Left ventricle myocardium superior (tissue), 1 donor: ENCODE measurements at places on chromosomes 4 and X.

DNA sequence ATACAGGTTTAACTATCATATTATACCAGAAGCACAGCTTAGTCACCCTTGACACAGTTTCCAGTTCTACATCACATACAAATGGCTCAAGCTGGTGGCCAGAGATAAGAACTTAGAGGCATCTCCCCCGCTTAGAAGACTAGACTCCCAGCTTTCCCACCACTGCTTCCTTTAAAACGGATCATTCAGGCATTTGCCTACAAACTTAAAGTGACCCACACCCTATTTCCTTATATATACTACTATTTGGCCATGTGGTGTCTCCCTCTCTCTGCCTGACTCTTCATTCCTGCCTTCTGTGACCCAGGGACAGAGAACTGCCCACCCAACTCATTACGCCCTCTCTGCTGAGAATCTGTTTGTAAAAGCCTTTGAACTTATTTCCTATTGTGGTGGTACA, 781.2 kb upstream of the DIAPH2 start:
- DNase-seq, result no peak

GRCh38 chr4:138034871-138035270, 207.3 kb downstream of the SLC7A11 start:
- no peak for DNase-seq

DNA sequence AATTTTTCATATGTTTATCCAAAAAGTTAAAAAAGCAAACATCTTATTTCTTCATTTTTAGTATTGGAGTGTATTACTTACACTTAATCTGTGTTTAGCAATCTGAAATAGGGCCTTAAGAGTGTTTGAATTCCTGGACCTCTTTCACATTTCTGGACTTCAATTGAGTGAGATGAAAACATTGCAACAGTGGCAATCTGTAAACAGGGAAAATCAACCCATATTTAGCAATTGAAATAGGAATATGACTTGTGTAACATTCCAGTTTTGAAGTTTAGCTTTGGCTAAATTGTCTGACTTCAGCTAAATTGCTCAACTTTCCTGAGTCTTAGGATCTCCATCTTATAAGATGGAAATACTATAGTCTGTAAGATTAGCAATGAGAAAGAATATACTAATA, 34.6 kb upstream of the FHL1 start:
- no peak for DNase-seq

DNA sequence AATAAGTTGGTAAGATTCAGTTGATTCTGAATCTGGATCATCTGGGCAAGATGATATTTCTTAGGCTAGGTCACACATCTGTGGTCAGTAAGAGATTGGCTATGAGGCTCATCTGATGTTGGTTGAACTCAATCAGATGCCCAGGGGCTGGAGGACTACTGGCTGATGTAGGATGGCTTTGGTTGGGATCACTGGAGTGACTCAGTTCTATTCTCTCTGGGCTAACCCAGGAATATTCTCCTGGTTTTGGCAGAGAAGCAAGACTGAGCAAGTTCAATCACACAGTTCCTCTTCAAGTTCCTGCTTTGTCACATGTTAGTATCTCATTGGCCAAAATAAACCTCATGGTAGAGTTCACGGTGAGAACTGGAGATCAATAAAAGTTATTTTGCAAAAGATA, 902.3 kb upstream of the SLIT2 start:
- DNase-seq, result no peak

DNA sequence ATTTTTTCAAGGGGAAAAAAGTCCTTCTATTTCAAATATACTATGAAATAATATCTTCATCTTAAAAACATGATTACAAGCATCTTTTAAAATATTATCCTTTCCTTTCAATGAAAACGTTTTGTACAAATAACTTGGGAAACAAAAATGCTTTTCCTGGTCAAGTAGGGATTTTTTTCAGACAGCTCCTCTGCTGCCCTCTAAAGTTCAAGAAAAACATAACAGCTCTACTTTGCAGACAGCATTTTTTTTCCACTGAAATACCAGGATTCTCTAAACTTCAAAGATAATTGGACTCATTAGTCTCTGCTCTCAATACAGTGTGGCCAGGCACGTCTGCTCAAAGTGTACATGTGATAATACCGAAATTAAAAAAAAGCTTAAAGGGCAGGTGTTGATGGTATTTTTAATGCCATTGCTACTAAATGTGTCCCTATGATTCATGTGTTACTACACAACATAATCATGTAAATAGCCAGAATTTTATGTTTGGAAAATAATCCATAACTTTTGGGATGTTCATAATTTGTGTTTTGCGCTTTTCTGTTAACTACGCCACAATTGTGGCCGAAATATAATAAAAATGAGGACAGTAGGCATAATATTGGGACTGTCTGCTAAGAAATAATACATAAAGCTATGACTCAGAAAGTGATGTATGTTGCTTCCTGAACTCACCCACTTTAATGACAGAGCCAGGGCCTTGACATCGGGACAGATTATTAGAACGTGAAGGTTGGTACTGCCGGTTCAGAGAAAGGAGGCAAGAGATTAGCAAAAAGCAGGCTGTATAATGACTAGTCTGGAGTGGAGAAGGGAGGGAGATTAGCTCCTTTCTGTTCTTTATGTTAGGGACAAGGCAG, 478.9 kb downstream of the KCNIP4 start:
- DNase-seq, result no peak

- no peak for DNase-seq
Observed at GRCh38 chr4:36123906-36124305, 120.4 kb downstream of the ARAP2 start.

- no peak for DNase-seq
Observed at GRCh38 chr4:183714626-183715025, 55.5 kb downstream of the TRAPPC11 start.

DNA sequence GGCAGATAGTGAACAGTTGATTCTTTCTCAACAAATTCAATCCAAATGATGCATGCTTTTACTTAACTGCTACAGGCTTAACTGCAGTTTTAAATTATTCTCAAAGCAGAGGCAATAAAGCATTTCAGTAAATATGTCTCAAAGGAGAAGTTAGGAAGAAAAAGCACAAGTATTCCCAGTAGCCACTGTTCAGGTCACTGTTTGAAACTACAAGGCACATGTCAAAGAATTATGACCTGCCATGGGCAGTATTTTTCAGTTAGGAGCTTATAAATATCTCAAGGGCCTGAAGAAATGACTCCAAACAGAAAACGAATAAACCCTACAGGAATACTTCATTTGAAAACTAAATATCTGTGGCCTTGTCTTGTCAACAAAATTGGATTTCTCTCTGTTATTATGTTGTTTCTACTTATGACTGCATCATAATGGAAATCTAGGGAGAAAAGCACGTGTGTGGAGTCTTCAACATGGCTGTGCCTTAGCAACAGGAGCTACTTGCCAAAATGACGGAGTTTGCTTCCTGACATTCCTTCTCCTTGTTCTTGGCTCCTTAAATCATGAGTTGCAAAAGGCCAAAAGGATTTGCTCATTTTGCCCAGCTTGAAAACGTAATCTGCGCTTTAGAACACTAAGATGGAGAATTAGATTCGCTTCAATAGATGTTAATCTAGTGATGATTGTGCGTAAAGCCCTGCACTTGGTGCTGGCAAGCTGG, 67.6 kb upstream of the GPR101 start:
- no peak for DNase-seq

GRCh38 chrX:114065577-114066223, 518.2 kb upstream of the HTR2C start:
- no peak for DNase-seq

DNA sequence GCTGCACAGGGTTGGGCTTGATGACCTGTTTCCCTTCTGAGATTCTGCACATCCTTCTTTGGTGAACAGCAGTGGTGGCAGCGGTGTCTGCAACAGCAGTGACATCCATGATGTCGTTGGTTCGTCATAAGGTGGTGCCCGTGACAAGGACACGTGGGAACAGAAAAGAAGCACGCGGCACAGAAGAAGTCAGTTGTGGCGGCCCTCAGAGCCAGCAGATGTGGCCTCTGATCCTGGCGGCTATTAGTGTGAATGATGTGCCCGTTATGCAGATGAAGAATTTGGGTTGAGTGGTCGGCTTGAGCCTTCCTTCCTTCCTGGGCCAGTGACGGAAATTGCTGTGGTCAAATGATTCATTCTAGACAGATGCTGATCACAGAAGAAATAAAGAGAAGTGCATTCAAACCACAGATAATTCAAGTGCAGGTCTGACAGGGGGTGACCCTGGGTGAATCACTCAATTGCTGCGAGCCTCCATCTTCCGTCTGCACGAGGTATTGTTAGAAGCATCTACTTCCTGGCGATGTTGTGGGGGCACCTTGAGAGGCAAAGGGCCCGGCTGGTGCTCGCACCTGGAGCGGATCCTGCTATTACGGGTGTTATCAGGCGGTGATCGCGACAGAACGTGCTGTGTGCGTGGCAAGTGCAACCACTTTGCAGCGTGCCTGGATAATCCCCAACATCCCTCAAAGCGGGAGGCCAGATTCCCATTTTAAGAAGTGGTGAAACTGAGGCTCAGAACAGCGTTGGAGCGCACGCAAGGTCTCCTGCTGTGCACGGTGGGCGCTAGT, 215.2 kb upstream of the PSAPL1 start:
- peak; percentile 28 for DNase-seq

DNA sequence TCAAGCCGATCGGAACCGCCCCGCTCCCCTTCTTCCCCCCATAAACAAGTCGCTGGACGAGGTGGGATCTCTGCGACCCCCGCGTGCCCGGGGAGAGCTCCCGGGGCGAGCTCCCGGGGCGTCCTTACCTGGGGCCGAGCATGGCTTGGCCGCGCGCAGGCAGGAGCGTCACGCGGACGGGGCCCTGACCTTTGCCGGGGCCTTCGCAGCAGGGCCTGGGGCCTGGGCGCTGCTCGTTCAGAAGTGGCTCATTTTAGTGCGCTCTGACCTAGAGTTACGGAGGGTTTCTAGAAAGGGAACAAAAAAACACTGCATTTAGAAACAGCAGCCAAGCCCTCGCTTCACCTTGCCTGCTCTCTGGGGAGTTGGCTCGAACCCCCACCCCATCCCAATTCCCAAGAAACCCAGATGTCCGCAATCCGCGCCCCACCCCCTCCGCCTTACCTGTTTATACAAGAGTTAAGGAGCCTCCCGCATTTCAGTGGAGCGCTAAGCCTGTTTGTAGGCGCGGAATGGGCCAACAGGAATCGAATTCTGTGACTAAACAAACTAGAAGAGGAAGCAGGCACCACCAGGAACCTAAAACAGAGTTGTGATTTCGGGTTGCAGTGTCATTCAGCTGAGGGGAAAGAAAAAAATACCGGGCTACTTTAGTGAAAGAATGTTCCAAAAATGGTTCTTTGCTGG, 814 bp upstream of the RBM47 start:
- peak; percentile 43 for DNase-seq

DNA sequence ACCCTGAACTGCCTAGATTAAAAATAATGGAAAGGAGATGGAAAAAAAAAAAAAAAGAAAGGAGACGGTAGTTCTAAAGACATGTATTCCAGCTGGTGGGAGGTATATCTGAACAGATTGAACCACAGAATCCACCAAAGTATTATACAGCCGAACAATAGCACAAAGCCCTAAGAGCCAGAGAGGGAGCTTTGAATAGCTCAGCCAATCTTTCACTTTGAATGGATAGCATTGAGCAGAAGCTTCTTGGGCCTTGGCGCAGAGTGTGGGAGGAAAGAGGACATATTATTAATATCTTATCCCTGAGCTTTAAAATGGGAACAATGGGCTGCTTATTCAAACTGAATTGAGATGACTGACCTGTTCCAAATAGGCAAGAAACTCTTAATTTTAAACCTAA, 147.8 kb upstream of the PAQR3 start:
- no peak for DNase-seq

DNA sequence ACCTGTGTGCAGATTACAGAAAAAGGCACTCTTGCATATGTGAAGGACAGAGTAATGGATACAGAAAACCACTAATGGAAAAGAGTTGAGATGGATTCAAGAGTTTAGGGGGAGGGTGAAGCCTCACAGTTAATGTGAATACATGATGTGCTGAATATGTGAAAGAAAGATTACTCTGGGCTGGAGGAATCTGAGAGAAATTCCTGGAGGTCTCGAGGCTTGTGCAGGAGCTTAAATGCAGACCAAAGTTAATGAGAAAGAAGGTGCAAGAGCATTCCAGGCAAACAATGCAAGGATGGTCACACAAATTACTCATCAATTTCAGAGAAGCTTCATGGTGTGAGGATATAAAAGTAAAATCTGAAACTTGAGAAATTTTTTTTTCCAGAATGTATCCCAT, 768.8 kb downstream of the STPG2 start:
- no peak for DNase-seq

GRCh38 chr4:152988721-152989553, 52.8 kb downstream of the FHDC1 start:
- DNase-seq, result no peak

GRCh38 chr4:105474099-105474518, 247 bp upstream of the PPA2 start:
- DNase-seq, result peak; percentile 94

- no peak for DNase-seq
Observed at GRCh38 chrX:7706032-7706431, 136.9 kb upstream of the VCX start.

GRCh38 chr4:131316086-131316485, 1833.0 kb upstream of the PCDH10 start:
- no peak for DNase-seq

GRCh38 chrX:148284821-148285220, 215.6 kb upstream of the AFF2 start:
- DNase-seq, result no peak

DNA sequence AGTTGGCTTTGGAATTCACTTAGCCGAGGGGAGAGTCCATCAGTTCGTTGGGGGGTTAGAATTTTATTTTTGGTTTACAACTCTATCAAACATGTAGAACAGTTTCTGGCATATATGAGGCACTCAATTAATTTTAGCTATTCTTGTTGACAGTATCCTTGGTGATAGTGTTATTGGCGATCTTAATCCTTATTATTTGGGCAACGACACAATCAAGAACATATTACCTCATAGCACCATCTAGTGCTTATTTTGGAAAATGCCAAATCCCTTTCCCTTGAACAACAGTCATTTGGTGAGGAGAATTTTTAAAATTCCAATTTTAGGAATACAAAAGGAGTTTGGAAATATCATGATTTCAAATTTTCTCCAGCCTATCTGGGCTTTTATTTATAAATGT, 17.9 kb upstream of the PGRMC1 start:
- no peak for DNase-seq

DNA sequence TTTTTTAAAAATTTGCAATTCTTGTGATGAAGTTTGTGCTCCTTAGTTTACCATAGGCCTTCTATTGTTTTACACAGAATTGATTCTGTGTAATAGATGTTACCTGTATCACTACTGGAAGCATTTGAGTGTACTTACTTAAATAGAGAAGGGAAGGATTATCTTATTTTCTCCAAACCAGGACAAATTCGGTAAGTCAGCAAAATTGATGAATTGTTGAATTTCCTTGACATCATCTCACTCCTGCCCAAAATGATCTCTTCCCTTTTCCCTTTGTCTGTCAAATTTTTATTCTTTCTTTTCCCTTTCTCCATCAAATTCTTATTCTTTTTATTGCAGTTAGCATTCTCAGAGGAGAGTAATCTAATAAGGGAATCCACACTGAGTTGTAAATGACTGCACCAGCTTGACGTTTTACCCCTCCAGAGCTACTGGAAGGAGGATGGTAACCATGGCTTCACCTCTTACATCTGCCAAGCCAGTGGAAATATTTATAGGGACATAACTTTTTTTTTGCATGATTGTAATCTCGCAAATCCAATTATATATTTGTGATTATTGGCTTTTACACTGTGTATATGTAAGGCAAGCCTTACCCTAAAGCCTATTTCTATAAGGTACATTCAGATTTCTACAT, 42.6 kb upstream of the HAND2 start:
- no peak for DNase-seq

- no peak for DNase-seq
Observed at GRCh38 chr4:76894537-76895255, 3.2 kb downstream of the SOWAHB start.
